ENCODE measurements at places on chromosomes 5 and 9. TPM values are rescaled to one million over a fixed set of nuclear protein-coding genes. Genes with fewer than 3 reads are reported as not detected.

Gene CARTPT
- polyA plus RNA-seq, result 0.82 TPM

Gene NEURL1B
- 4.5 TPM for polyA plus RNA-seq

Gene GNG10
- polyA plus RNA-seq, result 34.9 TPM

Gene TMEM215
- not detected for polyA plus RNA-seq

Gene RMRP
- 80.5 TPM for polyA plus RNA-seq

Gene OTP
- not detected for polyA plus RNA-seq

Gene DOK3
- 6.5 TPM for polyA plus RNA-seq

Gene PCDHB9
- polyA plus RNA-seq, result 0.76 TPM

Gene SPAG8
- polyA plus RNA-seq, result 1.6 TPM

Gene SLC34A1
- polyA plus RNA-seq, result not detected

Gene CDH18
- polyA plus RNA-seq, result 0.80 TPM

Gene STKLD1
- polyA plus RNA-seq, result 1.8 TPM

Gene CYLC2
- 0.05 TPM for polyA plus RNA-seq

Gene C9orf153
- polyA plus RNA-seq, result 0.42 TPM

Gene C8G
- polyA plus RNA-seq, result 0.84 TPM

Gene MSMP
- polyA plus RNA-seq, result not detected

Gene GNE
- 5.1 TPM for polyA plus RNA-seq

Gene GABRA6
- polyA plus RNA-seq, result not detected

Gene TUSC1
- 2.9 TPM for polyA plus RNA-seq

Gene IGFBPL1
- polyA plus RNA-seq, result 0.42 TPM

Gene ENTPD8
- polyA plus RNA-seq, result 4.7 TPM

Gene SPATA31E1
- polyA plus RNA-seq, result 0.02 TPM

Gene GNA14
- polyA plus RNA-seq, result 1.8 TPM

Gene SAP30L
- polyA plus RNA-seq, result 12.4 TPM

Gene SLC1A3
- 1.2 TPM for polyA plus RNA-seq

Gene PHF24
- 0.11 TPM for polyA plus RNA-seq

Gene LCN12
- polyA plus RNA-seq, result 9.0 TPM

Gene CDK7
- polyA plus RNA-seq, result 11.4 TPM

Gene PCDHB10
- polyA plus RNA-seq, result 1.4 TPM

Gene PCDHGA10
- 0.26 TPM for polyA plus RNA-seq

All from pancreas (tissue), 10 donors.